MCF 10A (cell line): ENCODE measurements at places on chromosomes 16 and 17.

GRCh38 chr17:65783845-65784334 is 222.4 kb upstream of the AXIN2 start:
- peak; percentile 92 for DNase-seq

DNA sequence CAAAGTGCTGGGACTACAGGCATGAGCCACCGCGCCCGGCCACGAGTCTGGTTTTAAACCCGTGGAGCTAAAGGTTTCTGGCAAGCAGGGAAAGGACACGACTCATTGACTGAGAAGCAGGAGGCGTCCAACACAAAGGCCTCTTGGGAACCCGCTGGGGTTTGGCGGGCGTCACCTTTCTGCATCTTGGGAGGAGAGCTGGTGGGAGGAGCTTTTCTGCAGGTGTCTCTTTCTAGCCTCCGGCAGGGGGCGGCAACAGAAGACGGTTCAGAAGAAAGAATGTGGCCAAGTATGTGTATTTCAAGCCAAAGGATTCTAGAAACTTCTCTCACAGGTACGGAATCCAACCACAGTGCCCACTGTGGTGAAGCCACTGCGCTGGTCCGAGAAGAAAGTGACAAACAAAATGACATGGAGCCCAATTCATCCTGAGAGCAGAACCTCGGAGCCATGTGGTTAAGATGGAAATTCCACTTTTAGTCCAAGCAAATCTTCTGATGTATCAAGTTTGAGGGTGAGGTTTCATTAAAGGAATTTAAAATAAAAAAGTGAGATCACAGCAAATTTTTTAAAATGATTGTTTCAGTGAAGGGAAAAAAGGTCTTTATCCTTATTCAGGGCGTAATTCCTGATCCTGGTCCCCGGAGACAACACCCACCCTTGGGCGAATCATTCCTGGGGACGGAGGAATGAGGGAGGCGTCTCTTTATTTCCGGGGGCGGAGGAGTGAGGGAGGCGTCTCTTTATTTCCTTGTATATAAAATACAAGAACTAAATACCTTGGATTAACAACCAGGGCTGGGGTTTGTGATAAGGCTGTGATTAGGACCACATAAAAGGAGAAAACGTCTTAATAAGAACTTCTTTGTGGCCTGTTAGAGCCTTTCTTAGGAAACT is 97.6 kb downstream of the MRM3 start:
- DNase-seq = peak; percentile 98

- no peak for DNase-seq
These were observed 248.9 kb downstream of the SLC39A11 start for GRCh38 chr17:72843591-72843990.

GRCh38 chr17:31295489-31295871 is 1.6 kb downstream of the OMG start:
- DNase-seq = no peak

- no peak for DNase-seq
These were observed 107.6 kb upstream of the CHMP6 start for GRCh38 chr17:80883831-80884735.
